ENCODE measurements at places on chromosomes 6 and 20. TPM values are rescaled to one million over a fixed set of nuclear protein-coding genes. Genes with fewer than 3 reads are reported as not detected.

Gene GGTLC1
- not detected for total RNA-seq

Gene EYS
- total RNA-seq = not detected

- no peak for DNase-seq
Measured at GRCh38 chr20:1930165-1930564, 35.0 kb downstream of the SIRPA start.

- no peak for DNase-seq
Measured at GRCh38 chr6:108074057-108074358, 533 bp downstream of the OSTM1 start.

Gene BPI
- total RNA-seq = not detected

- no peak for DNase-seq
Measured at GRCh38 chr6:150263765-150264404, 104.9 kb upstream of the IYD start.

GRCh38 chr6:143845033-143845432, 1.9 kb downstream of the LTV1 start:
- no peak for DNase-seq

DNA sequence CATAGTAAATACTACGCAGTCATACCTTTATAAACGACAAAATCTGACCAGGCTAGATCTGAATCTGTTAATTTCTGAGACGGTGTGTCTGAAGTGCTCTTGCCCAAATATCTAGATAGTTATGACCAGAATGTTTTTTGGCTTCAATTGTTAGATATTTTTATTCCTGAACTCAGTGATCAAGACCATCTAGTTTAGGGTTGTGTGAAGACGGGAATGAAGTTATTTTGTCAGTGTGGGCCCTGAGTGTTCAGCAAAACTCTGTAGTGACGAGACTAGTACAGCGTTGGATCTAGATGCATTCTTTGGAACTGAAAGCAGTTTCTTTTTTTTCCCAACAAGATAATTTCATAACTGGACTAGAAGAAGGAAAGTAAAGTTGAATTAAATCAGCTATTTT, 3.1 kb downstream of the STXBP5 start:
- no peak for DNase-seq

DNA sequence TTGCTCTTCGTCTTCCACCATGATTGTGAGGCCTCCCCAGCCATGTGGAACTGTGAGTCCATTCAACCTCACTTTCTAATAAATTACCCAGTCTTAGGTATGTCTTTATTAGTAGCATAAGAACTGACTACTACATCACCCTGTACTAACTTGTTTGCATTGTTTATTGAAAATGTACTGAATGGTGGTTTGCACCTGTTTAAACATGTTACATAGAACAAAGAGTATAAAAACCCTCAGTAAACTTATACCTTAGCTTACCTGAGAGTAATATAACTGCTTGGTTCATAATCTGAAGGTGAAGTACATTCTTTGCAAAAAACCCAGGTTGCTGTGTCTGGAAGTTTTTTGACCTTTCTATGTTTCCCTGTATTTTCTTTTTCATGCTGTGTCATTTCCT, 777.8 kb downstream of the TBC1D32 start:
- no peak for DNase-seq

- DNase-seq = no peak
Measured at GRCh38 chr20:50533061-50533460, 22.9 kb downstream of the PTPN1 start.

GRCh38 chr6:20907486-20908071, 373.3 kb downstream of the CDKAL1 start:
- no peak for DNase-seq

- no peak for DNase-seq
Measured at GRCh38 chr6:52176550-52176949, 9.6 kb upstream of the IL17A start.

Gene HLA-DPB1
- 5.5 TPM for total RNA-seq

DNA sequence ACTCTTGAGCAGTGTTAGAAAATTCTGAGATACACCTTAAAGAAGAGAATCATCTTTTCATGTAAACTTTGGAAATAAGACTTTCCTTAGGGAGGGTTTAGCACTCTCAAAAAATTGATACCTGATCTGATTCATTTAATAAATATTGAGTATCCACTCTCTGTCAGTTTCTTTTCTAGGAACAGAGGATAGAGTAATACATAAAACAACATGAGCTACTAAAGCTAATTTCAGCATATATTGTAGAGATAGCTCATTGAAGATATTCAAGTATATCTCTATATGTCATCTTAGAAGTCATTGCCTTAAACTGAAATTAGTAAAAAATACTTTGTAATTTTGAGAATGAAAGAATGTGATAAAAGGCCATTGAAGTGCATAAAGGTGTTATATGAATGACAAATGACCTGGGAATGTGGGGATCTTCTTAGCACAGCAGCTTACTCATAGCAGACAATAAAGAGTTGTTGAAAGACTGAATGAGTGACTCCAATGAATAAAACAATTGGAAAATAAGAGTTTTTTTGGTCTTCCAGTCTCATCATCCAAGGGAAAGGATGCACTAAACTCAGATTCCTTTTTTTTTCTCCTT, 29.2 kb downstream of the RHAG start:
- no peak for DNase-seq

Gene BEND3
- total RNA-seq = 6.6 TPM

Gene MOG
- total RNA-seq = not detected

Gene PRR18
- total RNA-seq = 0.55 TPM

GRCh38 chr6:166582258-166582657, 4.2 kb downstream of the RAMACL start:
- DNase-seq = no peak

DNA sequence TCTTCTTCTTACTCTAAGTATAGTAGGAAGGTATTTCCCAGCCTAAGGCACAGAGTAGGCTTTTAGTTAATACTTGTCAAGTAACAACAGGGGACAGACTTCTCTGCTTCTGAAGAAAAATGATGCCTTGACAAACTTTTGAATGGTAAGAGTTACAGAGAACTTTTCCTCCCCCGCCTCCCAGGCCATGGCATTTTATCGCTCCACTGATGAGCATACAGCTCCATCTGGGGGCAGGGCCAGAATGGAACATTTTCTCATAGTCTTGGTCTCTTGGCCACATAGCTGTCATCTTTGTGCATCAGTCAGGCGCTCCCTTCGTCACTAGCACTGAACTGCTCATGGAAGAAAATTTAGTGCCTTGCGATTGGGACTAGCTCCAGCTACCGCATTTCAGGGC, 1066.8 kb upstream of the CITED2 start:
- no peak for DNase-seq

Gene PCSK2
- total RNA-seq = 0.04 TPM

DNA sequence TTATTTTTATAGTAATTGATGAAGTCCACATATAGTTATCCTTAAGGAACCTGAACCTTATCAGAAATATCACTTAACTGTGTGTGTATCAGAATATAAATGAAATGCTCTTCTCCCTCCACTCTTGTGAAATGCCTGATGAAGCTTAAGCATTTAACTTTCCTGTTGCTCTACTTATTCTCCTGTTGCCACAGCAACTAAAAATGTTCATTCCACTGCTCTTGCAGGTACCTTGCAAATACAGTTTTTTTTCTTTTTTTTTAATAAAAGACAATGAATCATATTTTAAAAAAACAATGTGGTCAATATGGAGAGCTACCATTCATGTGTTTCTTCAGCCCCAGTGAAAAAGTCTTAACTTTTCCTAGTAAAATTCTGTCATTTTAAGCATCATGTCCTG, 210.3 kb downstream of the RFPL4B start:
- no peak for DNase-seq

Gene VNN1
- total RNA-seq = 0.21 TPM

Gene FOXQ1
- 6.9 TPM for total RNA-seq

DNA sequence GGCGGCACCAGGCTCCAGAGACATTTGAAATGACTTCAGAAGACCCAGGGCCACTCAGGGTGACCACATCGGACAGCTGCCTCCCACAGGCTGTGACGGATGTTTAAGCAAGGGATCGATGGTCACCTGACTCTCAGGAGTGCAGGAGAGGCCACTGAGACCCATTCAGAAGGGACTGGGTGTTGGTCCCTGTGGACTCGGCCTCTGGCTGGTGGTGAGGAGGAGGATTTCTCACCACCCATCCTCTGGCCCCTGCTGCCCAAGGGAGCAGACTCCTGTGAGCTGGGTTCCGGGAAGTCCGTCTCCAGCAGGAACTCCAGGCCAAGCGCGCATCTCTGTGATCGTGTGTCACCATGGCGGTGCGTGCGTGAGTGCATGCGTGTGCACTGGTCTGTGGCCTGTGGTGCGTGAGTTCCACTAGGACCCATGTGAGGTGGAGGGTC, 25.5 kb downstream of the NPEPL1 start:
- no peak for DNase-seq

Gene VARS1
- total RNA-seq = 181 TPM

DNA sequence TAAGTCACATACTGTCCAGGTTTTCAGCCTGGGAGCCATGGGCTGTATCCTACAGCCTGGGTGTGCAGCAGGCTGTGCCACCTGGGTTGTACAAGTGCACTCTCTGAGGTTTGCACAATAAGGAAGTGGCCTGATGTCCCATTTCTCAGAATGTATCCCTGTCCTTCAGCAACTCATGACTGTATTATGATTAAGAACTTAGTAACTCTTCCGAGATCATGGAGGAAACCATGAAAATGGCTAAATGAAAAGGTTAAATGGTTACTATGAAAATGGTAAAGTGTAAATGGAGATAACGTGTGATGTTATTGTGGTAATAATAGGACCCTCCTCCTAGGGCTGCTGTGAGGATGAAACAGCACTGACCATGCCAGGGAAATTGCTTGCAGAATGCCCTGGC, 227.6 kb downstream of the ANKRD60 start:
- DNase-seq = no peak

DNA sequence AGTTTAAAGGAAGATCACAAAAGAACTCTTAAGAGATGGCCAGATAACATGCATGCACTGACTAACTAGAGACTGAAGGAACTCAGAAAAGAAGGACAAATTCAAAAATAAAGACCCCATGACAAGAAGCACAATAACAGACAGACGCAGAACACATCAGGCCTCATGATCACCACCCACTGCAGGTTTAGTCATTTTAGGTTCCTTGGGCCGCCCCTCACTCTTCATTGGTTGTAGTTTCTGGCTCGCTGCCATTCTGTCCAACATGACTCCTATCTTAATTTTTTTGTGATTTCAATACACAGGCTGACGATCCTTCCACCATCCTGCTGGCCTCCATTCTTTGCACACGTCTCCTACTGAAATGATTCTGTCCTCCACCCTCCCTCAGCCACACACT, 21.6 kb downstream of the STX7 start:
- DNase-seq = no peak

GRCh38 chr20:7736336-7736735, 203.9 kb downstream of the HAO1 start:
- no peak for DNase-seq

Gene NOX3
- total RNA-seq = not detected

GRCh38 chr6:139567095-139567494, 192.6 kb upstream of the CITED2 start:
- DNase-seq = no peak

Gene MCCD1
- total RNA-seq = not detected

Gene GPR63
- 1.8 TPM for total RNA-seq

Gene TMEM170B
- total RNA-seq = 2.9 TPM

Gene OR2H1
- not detected for total RNA-seq

- peak; percentile 50 for DNase-seq
Measured at GRCh38 chr6:17015144-17015543, 86.7 kb upstream of the STMND1 start.

Gene FAM83C
- not detected for total RNA-seq

- DNase-seq = no peak
Measured at GRCh38 chr6:16805243-16805950, 44.1 kb upstream of the ATXN1 start.

DNA sequence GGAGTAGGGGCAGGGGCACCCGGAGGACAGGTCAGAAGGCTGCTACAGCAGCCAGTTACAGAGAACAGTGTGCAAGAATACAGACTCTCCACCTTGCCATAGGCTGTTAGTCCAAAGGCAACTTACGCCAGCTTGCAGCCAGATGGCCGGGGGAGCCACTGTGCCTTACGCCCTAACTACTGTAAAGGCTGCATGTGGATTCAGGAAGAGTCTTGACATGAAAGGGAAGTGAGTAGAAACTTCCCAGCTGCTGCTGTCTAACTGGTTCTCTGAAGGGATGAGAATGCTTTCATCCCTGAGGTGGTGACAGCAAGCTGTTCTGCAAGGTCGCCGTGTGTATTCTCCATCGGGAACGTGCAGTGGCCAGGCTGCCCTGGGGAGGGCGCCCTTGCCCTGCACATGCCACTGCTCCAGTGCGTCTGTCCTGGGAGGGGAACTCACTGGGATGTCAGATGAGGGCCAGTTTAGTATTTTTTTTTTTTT, 46.1 kb downstream of the LYRM4 start:
- no peak for DNase-seq

- no peak for DNase-seq
Measured at GRCh38 chr6:163455552-163455951, 41.0 kb downstream of the QKI start.

DNA sequence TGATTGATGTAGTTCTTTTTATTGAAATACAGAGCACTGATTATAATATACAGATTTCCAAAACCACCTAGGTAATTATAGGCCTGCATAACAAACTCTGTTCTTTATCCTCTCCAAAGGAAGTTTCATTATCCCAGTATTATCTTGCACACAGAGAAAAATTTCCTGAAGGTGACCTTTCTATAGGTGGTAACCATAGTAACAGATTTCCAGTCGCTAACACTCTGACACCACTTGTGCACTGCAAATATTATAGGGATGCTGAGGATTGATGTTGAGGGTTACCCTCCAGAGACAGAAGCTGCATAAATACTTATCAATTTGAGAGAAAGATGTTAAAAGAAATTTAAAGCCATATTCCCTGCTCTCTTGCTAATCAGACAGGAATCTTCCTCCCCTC, 274.5 kb upstream of the NRSN1 start:
- no peak for DNase-seq

DNA sequence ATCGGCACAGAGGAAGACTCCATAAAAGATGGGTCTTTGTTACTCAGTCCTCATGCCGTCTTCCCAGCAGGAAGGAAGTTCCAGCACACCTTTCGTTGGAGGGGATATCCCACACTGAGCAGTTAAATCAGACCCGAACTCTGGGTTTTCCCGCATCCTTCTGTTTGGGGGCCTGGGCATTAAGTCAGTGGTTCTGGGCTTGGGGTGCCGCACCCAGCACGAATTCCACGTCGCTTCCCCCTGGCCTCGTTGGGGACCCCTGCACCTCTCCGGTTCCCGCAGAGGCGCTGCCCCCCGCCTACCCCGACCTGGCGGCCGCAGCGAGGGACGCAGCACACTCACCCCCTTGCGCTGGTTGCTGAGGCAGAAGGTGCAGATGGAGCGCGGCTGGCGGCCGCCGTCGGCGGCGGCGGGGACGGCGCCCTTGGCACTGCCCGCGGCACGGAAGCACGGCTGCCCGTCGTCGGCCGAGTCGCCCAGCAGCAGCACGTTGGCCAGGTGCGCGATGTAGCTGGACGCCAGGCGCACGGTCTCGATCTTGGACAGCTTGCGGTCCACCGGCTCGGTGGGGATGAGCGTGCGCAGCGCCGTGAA, 641 bp downstream of the TCF15 start:
- DNase-seq = no peak

GRCh38 chr20:61587681-61588289, 335.7 kb downstream of the CDH4 start:
- DNase-seq = no peak

Data from kidney epithelial cell (primary cell).